ENCODE measurements at places on chromosomes 4 and X.

DNA sequence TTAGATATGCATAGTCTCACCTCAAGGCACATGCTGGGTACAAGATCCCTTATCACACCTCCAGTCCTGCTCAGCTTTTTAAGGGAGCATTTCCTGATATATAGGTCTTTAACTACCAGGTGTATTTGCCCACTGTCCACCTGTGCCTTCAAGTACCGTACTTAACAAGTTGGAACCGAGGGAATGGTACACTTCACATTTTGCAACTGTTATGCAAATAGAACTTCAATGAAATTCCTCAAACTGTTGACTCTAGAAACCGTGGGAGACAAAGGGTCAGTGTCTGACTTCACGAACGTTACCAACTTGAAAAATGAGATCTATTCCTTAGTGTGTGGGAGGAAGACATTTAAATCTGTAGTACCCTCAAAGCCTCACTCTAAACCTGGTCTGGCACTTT, 5.2 kb downstream of the TRIM2 start:
- DNase-seq: no peak

- no peak for DNase-seq
Measured at GRCh38 chr4:16801356-16801755, 97.1 kb downstream of the LDB2 start.

GRCh38 chr4:182604161-182604622, 313.0 kb downstream of the DCTD start:
- DNase-seq: no peak

DNA sequence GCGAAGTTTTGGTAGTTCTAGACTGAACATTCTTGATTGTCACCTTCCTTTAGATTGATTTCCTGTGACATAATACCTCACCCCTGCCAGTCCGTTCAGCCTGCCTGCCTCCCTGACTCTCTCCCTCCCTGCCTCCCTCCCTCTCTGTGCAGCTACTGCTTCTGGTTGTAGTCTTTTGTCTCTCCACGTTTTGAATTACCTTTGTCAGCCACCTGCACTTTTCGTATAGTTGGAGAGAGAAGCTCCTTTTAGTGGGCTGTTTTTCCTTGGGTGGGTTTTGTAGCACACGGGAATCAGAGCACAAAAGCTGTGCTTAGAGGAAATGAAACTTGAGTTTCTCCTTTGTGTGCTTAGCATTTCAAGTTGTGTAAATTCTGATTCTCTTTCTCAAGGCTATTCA, 32.6 kb upstream of the MSMO1 start:
- no peak for DNase-seq

DNA sequence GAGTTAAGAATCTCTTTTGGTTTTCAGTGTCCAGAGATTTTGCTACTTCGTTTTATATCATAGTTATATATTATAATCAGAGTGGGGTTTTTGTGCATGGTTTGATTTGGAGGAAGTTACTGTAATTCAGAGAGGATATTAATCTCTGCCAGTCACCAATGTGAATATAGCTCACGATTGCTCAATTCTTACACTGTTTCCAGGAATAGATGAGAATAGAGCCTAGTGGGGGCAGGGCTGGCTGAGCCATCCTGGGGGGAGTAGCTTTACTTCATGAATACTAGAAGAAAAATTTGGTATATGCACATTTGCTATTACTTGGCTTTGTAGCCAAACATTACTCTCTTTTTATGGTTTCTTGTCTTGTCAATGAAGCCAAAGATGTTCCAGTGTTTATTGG, 60.9 kb upstream of the TRPC3 start:
- DNase-seq: no peak

DNA sequence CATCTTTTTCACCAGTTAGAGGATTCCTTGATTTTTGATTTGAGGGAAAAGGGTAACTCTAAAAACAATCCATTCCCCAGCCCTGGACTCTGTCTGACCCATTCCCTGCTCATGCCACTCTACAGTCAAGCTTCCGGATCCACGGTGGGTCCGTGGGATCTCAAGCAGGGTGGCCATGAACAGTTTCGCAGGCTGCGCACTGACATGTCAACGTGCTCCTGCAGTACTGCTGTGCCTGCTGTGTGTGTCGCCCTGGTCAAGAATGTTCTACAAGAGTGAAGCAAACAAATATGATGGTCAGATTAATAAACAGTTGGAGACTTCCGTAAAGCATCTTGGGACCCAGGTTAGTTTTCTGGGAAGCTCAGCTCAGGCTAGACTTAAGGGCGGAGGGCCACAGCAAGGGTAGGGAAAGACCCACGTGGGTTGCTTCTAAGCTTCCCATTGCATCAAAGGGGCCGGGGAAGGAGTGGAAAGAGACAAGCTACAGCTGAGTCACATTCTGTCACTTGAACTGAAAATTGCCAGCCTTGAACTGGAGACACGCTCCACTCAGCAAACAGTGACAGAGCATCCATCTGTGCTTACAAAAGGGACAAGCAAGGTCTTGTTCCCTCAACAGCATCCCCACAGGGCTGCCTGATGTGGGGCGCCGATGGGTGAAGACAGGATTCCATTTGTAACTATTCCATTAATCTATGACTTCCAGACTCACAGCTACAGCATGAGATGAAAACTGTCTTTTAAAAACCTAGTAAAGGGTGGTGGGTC, 81.8 kb downstream of the MTMR1 start:
- DNase-seq: no peak

DNA sequence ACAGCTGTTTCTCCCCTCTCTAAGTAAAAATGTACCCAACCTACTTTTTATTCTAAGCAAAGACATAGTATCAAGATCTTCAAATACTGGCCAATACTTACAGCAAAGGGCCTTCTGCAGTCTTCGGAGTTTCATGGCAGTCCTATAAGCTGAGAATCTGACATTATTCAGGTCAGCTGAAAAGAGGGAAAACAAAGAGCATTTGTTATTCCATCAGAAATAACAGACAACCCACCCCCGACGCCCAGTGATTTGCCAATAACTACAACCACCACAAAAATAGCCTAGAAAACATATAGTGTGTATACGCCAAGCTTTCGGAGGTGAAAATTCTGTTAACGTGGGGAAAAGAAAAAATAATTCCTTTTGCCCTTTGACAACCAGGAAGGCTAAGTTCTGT, 151.1 kb upstream of the FTHL17 start:
- DNase-seq: no peak

DNA sequence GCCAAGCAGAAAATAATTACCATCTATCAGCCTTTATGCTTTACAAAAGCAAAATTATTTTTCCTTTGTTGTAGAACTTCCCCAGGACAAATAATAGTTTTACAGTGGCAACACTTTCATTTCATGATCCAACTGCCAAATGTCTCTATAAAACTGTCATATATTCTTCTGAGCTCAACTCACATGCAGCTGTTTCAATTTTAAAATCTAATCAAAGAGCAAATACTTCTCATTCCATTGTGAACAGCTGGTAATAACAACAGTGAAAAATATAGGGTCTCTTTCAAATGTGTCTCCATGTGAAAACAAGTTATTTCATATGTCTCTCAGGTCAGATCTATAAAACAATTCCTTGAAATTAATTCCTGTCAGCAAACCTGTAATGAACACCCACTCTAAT, 270.6 kb upstream of the SLC7A11 start:
- DNase-seq: no peak

DNA sequence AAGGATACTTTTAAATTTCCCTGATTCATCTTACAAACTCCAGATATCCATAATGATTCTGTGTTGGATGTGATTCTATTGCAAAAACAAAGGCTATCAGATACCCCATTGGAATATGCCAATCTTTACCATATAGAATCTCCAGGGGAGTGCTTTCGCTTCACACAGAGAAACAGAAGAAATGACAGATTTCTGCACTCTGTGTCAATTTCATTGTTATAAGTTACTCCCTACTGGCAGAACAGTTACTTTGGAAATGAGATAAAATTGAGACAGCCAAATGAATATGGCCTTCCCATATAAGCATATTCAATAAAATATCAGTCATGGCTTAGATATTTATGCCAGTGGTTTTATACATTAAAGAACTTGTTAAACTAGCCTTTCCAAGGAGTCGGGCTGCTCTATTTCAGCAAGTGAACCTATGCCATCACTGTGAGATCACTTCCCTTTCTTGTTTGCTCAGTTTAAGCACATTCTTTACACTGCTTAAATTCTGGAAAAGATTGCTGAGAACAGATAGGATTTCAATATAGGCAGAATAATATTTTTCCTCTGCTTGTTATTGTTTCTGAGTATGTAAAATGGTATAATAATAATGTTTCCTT, 127.5 kb upstream of the ANXA10 start:
- no peak for DNase-seq

GRCh38 chrX:40550066-40550465, 30.7 kb upstream of the ATP6AP2 start:
- DNase-seq: no peak

DNA sequence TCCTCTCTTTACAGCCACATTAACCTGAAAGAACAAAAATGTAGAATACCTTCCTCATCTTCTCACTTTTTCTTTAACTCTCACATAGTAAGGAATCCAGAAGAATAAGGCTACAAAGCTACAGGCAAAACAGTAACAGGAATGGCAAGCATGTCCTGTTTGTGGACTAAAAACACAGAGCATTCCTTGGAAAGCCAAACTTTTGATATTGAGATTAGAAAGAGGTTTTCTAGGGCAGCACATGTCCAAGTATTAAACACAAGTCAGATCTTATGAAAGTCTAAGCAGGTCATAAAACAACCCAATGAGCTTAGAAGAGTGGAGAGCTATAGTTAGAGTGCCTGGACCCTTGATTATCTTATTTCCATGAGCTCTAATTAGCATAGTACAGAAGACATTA, 58.2 kb upstream of the FAM9C start:
- no peak for DNase-seq

GRCh38 chr4:70280567-70280966, 38.2 kb downstream of the CSN3 start:
- DNase-seq: no peak

- DNase-seq: no peak
Measured at GRCh38 chrX:133213117-133213516, 5.0 kb downstream of the TFDP3 start.

GRCh38 chrX:63470506-63470905, 119.4 kb upstream of the SPIN4 start:
- DNase-seq: no peak

- no peak for DNase-seq
Measured at GRCh38 chr4:7043284-7044136, at the start of gene TADA2B. TSS of gene TADA2B (plus strand) at chr4:7043372. CDS start at chr4:7043580, 208 bp downstream.

GRCh38 chr4:168919706-168920324, 90.2 kb downstream of the CBR4 start:
- DNase-seq: no peak

GRCh38 chr4:107863416-107863815, 38.7 kb downstream of the SGMS2 start:
- DNase-seq: no peak

GRCh38 chrX:11193035-11193469, 81.9 kb downstream of the HCCS start:
- DNase-seq: no peak

GRCh38 chr4:187059021-187059420, 335.4 kb upstream of the FAT1 start:
- DNase-seq: no peak

DNA sequence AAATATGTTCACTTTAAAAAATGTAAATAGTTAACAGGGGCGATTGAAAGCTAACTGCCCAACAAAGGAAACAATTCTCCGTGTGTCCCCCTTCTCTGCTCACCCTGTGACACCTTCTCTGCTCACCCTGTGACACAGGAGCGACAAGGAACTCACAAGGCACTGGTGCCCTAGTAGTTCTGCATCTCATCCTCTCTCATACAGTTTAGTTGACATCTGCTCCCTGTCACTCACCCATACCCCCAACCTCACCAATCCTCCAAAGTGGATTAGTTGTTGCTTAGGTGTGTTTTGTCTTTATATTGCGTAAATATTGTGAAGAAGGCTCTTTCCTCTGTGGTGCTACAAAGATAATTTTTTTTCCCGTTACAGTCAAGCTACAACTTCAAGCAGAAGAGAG, 46.4 kb downstream of the NUDT6 start:
- no peak for DNase-seq

- no peak for DNase-seq
Measured at GRCh38 chr4:7226439-7226838, 34.1 kb downstream of the SORCS2 start.

Data from amygdala (tissue), 56 donors.